ENCODE measurements at places on chromosomes 5 and 9.

- no peak for DNase-seq
Observed at GRCh38 chr5:38742821-38743220, 103.0 kb upstream of the OSMR start.

DNA sequence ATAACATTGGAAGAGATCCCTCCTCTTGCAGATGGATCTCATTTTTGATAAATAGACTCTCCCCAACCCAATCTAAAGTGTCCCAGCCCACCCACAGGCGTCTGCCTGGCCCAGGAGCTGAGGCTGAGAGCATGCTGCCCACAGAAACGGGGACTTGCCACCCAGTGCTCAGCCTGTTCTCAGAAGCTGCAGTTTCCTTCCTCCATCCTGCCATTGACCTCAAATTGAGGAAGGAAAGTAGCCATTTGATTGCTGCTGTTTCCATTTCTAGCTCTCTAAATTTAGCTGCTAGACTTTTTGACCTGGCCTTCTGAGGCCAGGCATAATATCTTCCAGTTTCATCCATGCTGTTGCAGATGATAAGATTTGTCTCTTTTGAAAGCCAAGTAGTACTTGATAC is 31.1 kb upstream of the FRMD3 start:
- DNase-seq, result no peak

DNA sequence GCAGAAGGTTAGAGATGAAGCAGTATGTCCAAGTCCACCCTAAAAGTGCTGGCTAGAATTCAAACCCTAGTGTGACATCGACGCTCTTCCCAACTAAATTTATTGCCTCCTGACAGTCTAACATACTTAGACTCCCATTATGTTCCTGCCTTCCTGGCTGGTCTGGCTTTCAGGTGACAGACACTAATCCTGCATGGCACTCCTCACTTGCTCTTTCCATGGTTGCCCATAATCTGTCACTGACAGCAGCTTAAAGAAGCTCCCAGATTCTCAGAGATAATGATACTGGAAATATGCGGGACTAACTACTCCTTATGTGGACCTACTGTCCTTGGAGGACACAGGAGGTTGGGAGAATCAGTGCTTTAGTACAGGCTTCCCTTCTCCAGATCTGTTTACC is 41.7 kb upstream of the HTR1A start:
- DNase-seq, result no peak

- no peak for DNase-seq
Observed at GRCh38 chr9:33024126-33024965, 727 bp upstream of the DNAJA1 start.

GRCh38 chr5:176774216-176775171 is 35.9 kb upstream of the UNC5A start:
- DNase-seq, result no peak

DNA sequence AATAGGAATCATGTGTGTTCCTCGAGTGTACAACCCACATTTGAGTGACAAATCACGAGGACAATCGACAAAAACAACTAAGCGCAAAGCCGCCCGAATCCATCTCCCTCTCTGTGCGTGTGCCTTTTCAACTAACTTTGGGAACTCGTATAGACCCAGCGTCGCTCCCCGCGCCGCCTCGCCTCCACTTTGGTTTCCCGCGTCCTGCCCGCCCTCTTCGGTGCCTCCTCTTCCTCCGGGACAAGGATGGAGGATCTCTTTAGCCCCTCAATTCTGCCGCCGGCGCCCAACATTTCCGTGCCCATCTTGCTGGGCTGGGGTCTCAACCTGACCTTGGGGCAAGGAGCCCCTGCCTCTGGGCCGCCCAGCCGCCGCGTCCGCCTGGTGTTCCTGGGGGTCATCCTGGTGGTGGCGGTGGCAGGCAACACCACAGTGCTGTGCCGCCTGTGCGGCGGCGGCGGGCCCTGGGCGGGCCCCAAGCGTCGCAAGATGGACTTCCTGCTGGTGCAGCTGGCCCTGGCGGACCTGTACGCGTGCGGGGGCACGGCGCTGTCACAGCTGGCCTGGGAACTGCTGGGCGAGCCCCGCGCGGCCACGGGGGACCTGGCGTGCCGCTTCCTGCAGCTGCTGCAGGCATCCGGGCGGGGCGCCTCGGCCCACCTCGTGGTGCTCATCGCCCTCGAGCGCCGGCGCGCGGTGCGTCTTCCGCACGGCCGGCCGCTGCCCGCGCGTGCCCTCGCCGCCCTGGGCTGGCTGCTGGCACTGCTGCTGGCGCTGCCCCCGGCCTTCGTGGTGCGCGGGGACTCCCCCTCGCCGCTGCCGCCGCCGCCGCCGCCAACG is at the start of gene GPR150:
GPR150 (plus strand) TSS at position 58 of the 840 bp plus-strand sequence; CDS start at position 247, 189 bp downstream.
- DNase-seq, result peak; percentile 48

- no peak for DNase-seq
Observed at GRCh38 chr5:148125641-148126040, 42.7 kb upstream of the SPINK14 start.

GRCh38 chr9:137354153-137354844 is 52.2 kb upstream of the NRARP start:
- no peak for DNase-seq

DNA sequence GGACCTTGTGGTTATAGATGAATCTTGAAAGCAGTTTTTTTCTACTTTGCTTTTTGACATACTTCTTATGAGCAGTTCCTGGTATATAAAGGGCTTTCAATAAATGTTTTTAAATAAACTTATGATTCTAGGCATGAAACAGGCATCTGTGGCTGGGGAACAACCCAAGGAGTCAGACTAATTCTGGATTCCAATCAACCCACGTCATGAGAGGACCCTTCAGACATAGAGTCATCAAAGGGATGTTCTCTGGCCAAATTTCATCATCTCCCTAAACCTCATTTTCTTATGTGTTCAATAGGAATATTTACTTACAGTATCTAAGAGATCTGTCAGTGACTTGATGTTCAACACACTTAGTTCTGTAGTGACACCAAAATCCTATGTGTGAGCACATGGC is 243.8 kb upstream of the ZNF462 start:
- no peak for DNase-seq

DNA sequence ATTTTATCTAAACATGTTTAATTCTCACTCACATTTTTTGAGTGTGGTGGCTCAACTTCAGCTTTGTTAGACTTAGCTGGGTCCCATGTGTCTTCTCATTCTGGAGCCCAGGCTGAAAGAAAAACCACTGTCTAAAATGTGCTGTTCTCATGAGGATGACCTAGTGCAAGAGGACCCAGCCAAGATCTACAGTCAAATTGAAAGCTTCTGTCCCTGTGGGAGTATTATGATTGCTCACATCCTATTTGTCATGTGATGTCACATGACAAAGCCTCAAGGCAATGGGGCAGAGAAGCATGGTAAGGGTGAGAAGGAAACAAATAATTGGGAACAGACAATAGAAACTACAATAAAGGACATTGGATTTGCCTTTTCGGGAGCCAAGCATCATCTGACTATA is 113.4 kb upstream of the ASTN2 start:
- no peak for DNase-seq

DNA sequence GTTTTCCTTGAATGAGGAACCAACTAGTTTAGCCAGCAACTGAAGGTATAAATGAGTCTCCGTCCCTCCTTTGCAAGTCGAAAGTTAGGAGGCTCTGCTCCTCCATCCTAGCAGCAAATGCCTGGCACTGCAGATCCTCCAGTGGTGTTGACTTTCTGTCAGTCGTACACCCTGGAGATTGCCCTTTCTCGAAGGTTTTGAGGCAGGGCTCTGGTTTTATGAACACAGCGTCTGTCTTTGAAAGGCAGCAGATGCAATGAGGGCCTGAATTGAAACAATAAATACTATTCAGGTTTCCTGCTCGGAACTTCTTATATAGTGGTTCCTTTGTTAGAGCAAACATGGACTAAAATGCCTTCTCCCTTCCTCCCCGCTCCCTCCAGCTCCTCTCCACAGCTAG is 284.0 kb downstream of the TMEM38B start:
- DNase-seq, result no peak

GRCh38 chr9:13746876-13747275 is 467.4 kb upstream of the MPDZ start:
- DNase-seq, result no peak

DNA sequence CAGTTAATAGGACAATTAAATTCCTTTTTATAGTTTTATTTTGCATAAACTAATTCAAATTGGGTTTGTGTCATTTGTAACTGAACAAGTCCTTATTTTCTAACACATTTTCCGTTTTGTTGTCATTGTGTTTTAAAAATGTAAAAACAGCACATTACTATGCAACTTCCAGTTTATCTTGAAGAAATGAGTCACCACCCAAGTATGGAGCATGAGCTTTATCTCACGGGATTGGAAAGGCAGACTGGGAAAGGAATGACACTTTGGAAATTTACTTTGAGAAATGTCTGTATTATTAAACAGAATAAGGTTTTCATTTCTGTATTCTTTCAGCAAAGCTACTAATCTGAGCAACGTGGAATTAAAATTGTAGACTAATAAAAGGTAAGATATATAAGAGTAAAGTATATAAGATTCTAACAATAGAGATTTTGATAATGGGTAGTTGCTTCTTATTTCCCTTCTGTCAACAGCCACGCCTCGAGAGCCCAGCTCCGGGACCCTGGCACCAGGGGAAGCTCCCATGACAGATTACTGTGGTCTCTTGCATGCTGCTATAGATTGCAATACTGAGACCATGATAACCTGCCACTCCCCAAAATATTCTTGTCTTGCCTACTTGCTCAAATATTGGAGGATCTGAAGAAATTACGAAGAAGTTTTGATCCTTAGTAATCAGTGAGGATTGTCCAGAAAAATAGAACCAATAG is 433.1 kb downstream of the CHSY3 start:
- no peak for DNase-seq

DNA sequence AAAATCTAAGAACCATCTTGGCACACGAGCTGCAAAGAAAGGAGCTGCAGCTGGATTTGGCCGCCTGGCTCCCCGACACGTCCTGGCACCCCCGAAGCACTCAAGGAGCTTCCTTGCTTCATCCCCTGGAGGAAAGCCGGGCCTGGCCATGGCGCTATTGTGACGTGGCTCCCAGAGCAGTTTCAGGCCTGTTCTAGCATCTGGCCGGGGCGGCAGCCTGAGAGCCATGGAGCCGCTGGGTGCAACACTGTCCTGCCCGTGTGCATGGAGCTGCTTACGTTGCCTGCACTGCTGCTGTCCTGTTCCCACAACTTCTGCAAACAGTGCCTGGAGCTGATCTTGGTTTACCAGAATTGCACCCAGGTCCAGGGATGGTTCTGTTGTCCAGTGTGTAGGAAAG is 63.5 kb downstream of the PTPDC1 start:
- no peak for DNase-seq

GRCh38 chr5:72378639-72379289 is 58.6 kb downstream of the PTCD2 start:
- no peak for DNase-seq

GRCh38 chr5:76690704-76691466 is 25.0 kb upstream of the F2R start:
- DNase-seq, result no peak
